Memory B cell (primary cell): ENCODE measurements at places on chromosomes 7 and 10.

DNA sequence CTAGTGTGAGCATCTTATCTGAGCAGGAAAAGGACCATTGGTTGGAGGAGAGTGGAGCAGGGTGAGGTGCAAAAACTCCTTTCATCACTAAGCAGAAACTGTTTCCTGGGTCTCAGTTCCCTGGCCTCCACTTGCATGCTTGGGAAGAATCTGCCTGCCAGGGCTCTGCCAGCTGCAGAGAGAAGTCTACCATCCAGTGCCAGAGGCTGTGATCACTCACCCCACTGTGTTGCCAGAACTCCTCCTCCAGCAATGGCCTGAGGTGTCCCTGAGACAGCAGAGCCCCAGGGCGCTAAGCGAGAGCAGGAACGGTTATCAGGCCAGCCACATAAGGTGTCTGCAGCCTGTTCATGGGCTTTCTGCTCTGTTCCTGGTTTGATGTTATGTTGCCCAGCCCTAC lies 991.4 kb downstream of the CCSER2 start:
- no peak for DNase-seq

- DNase-seq: no peak
Observed at GRCh38 chr10:63204667-63205391, 71.7 kb downstream of the NRBF2 start.

GRCh38 chr10:58645416-58646146 lies 132.9 kb downstream of the BICC1 start:
- no peak for DNase-seq

DNA sequence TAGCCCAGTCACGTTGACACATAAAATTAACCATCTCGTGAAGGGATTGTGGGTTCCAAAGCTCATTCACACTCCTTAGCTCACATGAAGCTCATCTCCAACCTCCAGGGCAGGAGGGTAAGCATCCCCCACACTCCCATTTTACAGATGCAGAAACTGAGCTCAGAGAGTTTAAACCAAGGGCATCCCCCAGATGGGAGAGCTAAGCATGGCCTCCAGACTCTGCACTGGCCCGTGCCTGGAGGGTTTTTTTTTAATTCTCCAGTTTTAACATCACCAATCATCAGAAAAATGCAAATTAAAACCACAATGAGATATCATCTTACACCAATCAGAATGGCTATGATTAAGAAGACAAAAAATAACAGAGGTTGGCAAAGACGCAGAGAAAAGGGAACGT lies 53.3 kb upstream of the TCF7L2 start:
- no peak for DNase-seq

DNA sequence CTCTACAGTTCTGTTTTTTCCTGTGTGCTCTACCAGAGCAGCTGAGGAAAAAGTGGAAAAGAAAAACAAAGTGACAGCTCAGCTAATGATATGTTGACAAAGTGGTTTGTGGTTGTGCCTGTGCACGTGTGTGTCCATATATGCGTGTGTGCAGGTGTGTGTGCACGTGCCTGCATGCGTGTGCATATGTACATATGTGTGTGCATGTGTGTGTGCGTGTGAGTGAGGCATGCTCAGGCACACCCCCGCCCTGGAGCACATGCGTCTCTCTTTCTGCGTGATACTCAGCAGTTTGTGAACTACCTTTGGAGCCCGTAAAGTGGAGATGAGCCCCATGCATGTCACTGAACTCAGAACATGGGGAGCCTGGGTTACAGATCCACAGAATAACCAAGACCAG lies 84.5 kb upstream of the GPR26 start:
- DNase-seq: no peak

DNA sequence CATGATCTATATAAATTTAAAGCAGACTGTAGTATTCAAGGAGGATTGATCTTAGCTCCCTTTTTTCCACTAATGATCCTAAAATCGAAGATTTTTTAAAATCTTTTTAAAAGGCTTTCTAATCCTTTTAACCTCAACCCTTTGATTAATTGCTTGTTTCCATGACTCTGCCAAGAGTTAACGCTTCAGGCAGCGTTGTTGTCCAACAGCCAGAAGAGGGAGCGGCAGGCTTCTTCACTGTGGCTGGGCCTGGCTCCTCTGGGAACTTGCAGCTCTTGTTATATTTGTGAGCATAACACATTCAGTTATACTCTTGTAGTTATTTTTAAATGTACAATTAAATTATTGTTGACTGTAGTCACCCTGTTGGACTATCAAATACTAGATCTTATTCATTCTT lies 26.3 kb downstream of the CRCP start:
- no peak for DNase-seq

DNA sequence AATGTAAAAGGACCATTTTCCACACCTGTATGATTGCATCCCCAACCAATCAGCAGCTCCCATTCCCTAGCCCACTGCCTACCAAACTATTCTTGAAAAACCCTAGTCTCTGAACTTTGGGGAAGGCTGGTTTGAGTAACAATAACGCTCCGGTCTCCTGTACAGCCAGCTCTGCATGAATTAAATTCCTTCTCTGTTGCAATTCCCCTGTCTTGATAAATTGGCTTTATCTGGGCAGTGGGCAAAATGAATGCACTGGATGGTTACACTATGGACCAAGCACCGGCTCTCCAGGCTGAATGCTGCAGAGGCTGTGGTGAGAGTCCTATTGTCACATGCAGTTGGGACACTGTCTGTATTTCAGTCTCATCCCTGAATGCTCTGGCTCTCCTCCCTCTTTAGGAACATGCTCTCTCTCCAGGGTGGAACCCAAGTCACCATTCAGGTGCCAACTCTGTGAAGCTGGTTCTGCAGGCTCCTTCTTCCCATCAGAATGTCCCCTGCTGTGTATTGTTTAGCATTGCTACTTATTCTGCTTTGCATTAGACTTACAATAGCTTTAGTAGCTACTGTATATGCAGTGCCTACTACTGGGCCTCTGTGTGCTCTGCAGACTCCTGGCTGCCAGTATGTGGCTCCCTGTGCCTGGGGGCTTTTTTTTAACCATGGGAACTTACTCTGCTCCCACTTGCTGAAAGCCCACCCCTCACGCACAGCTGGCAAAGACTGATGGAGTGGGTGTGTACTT lies 6.9 kb downstream of the CCL24 start:
- no peak for DNase-seq

DNA sequence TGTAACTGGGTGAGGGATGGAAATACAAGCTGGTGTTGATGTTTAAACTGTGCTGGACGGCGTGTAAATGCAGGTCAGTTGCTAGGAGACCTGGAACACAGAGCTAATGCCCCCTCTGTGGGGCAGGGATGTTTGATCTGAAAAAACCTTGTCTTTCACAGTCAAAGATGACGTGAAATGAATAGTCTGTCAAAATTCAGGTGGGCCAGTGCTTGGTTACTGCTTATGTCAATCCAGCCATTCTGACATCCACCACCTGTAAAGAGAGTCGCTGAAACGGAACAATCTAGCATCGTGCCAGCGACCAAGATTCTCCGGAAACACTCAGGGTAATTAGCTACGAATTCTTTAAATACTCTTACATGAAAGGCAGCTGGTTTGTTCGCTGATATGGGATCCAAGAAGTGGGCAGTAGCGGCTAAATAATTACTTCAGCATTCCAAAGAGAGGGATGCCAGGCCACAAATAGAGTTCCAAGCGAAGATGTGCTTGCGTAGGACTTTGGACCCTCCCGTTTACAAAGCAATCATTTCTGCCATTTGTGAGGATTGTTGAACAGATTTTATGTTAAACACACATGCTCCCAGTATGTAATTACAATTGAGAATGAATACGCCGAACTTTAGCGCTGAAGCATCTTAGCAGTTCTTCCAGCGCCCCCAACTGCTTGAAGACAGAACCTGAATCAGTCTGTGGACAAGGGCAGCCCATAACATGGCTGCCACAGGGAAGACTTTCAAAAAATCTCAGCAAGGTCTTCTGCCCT lies 7.3 kb upstream of the ASB4 start:
- DNase-seq: no peak

DNA sequence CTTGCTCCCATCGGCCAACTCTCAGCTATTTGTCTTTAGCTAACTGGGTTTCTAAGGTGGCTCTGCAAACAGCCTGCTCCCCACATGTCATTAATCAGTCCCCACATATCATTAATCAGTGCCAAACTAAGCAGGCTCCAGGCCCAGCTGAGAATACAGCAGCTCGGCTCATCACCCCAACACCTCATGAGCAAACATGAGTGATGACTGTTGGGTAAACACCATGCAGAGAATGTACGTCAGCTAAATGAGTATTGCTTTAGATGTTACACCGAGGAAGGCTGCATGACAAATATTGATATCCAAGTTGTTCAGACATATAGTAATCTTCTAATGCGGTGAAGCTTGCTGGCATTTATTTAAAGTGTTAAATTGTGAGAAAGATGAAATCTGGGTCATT lies 187.5 kb upstream of the AOAH start:
- no peak for DNase-seq

DNA sequence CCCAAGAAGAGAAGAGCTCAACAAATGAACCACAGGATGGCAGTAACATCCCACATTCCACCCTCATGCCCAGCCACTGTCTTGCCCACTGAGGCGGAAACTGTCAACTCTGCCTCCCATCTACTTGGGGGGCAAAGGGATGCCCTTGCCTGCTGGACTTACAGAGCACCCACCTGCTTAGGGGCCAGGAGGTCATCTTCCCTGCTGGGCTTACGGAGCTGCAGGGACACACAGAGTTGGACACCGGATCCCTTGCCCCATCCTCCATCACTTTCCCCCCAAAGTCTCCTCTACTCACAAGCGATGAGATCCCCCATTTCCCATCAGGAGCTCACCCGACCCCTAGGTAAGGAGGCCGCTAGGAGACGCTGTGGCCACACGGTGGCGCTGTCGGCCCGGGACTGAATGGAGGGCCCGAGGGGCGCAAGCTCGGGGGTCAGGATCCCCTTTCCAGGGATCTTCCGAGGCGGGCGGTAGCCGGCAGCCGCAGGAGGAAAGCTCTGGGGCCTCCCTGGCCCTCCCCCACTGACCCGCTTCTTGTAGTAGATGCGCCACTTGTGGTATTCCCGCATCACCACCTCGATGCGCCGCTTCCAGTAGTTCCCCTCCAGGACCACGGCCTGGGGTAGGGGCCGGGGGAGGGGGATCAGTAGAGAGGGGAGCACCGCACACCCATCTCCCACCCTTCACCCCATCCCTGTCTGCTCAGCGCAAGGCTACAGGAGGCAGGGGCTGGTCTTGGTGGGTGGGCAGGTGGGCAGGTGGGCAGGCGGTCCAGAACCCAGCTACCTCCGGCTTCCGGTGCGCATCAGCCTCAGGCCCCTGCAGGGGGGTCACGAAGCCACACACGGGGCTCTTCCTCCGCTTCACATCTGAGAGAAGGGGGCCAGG lies 17.3 kb downstream of the MLXIPL start:
- peak; percentile 64 for DNase-seq
